ENCODE measurements at places on chromosomes 2 and 18.

DNA sequence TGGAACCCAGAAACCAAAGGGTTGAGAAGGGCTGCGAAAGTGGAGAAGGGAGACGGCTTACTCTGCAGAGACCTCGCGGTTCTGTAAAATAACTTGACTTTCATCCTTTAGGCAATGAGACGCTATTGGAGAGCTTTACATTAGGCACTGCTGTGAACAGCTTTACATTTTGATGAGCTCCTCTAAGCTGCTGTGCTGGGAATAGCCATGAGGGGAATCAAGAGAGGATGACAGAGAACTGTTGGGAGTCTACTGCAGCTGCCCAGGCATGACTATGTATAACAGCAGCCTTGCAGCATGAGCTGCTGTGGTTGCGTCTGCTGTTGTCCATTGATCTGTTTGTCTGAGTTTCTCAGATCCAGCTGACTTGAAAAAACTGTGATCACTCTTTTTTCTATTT is 310.8 kb upstream of the MAP2 start:
- no peaks in the 10 kb centered on the region for H3K36me3 ChIP-seq
- H3K27me3 ChIP-seq: no peaks in the 10 kb centered on the region
- no peak overlapping the region for H3K27ac ChIP-seq
- H3K4me3 ChIP-seq: no peak overlapping the region
- no peaks in the 10 kb centered on the region for H3K4me1 ChIP-seq

GRCh38 chr2:75133621-75134570 is 65.4 kb downstream of the TACR1 start:
- no peak overlapping the region for H3K27ac ChIP-seq
- no peak for DNase-seq
- H3K36me3 ChIP-seq: no peaks in the 10 kb centered on the region
- H3K27me3 ChIP-seq: no peaks in the 10 kb centered on the region
- H3K4me3 ChIP-seq: no peak overlapping the region

- peaks cover 5% of the 10 kb centered on the region for H3K27me3 ChIP-seq
- H3K4me3 ChIP-seq: no peak overlapping the region
- no peak overlapping the region for H3K27ac ChIP-seq
- H3K4me1 ChIP-seq: peaks cover 7% of the 10 kb centered on the region
- H3K36me3 ChIP-seq: no peaks in the 10 kb centered on the region
Observed at GRCh38 chr18:35407871-35408481, 30.8 kb upstream of the ZNF396 start.

DNA sequence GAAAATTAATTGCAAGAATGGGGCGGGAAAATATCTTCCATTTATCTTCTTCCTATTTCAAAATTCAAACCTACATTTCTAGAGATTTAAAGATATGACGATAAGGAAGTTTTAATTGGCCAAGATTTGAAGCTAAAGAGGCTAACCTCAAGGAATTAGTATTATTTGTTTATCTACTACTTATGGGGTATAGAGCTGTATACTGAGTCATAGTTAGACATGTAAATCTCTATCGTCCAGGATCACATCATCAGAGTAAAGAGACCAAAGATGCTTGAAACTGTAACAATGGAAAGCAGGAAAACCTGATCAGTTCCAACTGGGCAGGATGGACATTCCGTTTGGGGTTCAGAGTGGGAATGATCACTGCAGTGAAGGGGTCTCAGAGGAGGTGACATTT is 95.2 kb upstream of the KLF7 start:
- no peak for DNase-seq
- no peak overlapping the region for H3K4me3 ChIP-seq
- no peaks in the 10 kb centered on the region for H3K36me3 ChIP-seq
- peaks cover 4% of the 10 kb centered on the region for H3K4me1 ChIP-seq

GRCh38 chr2:228426502-228427216 is 245.2 kb upstream of the SPHKAP start:
- no peak overlapping the region for H3K4me3 ChIP-seq
- H3K27me3 ChIP-seq: no peaks in the 10 kb centered on the region
- no peaks in the 10 kb centered on the region for H3K36me3 ChIP-seq
- H3K27ac ChIP-seq: no peak overlapping the region
- no peaks in the 10 kb centered on the region for H3K4me1 ChIP-seq

GRCh38 chr2:196980001-196980400 is 53.5 kb upstream of the PGAP1 start:
- H3K4me3 ChIP-seq: no peak overlapping the region
- no peak overlapping the region for H3K27ac ChIP-seq
- peaks cover 8% of the 10 kb centered on the region for H3K4me1 ChIP-seq
- H3K27me3 ChIP-seq: no peaks in the 10 kb centered on the region

GRCh38 chr2:96503637-96504243 is 1.4 kb downstream of the NEURL3 start:
- no peaks in the 10 kb centered on the region for H3K27me3 ChIP-seq
- no peak overlapping the region for H3K27ac ChIP-seq
- DNase-seq: peak; percentile 7
- no peak overlapping the region for H3K4me3 ChIP-seq

DNA sequence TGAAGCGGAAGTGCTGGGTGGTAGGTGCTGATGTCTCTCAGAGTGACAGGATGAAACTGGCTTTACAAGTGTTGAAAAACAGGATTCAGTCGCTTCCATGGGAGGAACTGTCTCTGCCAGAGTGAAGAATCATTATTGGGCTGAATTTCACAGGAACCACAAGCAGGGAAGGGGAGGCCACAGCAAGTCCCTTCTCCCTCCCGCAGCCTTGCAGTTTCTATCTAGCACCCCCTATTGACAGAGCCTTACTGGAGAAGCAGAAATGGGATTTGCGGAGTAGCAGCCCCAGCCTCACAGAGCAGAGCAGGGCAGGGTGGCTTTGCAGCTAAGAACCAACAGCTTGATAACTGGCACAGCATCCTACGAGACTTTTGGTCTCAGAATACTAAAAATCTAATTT is 33.3 kb upstream of the RMP24 start:
- H3K4me3 ChIP-seq: no peak overlapping the region
- H3K27ac ChIP-seq: no peak overlapping the region
- H3K4me1 ChIP-seq: no peaks in the 10 kb centered on the region
- H3K27me3 ChIP-seq: peaks cover 2% of the 10 kb centered on the region
- H3K36me3 ChIP-seq: no peaks in the 10 kb centered on the region

- peaks cover 22% of the 10 kb centered on the region for H3K27me3 ChIP-seq
- no peak overlapping the region for H3K27ac ChIP-seq
- no peak for DNase-seq
- no peak overlapping the region for H3K4me3 ChIP-seq
- no peaks in the 10 kb centered on the region for H3K36me3 ChIP-seq
Observed at GRCh38 chr2:127014224-127014623, 92.7 kb downstream of the BIN1 start.

- H3K4me1 ChIP-seq: peaks cover 8% of the 10 kb centered on the region
- peak overlapping the region; percentile 16 for H3K27ac ChIP-seq
- no peaks in the 10 kb centered on the region for H3K36me3 ChIP-seq
- H3K4me3 ChIP-seq: no peak overlapping the region
- no peak for DNase-seq
Observed at GRCh38 chr2:233221378-233222063, 30.0 kb upstream of the ATG16L1 start.

Measured in activated CD4-positive, alpha-beta memory T cell treated with anti-CD3 and anti-CD28 coated beads for 36 hours (primary cell).